Stimulated activated CD4-positive, alpha-beta T cell treated with anti-CD3 and anti-CD28 coated beads, Interleukin-1b, Interleukin-23, amount 100 ng/mL, for 24 hours (primary cell): ENCODE measurements at places on chromosomes 1 and 21.
A peak's percentile ranks its signal among the peaks of the same experiment; 100 is the strongest.

DNA sequence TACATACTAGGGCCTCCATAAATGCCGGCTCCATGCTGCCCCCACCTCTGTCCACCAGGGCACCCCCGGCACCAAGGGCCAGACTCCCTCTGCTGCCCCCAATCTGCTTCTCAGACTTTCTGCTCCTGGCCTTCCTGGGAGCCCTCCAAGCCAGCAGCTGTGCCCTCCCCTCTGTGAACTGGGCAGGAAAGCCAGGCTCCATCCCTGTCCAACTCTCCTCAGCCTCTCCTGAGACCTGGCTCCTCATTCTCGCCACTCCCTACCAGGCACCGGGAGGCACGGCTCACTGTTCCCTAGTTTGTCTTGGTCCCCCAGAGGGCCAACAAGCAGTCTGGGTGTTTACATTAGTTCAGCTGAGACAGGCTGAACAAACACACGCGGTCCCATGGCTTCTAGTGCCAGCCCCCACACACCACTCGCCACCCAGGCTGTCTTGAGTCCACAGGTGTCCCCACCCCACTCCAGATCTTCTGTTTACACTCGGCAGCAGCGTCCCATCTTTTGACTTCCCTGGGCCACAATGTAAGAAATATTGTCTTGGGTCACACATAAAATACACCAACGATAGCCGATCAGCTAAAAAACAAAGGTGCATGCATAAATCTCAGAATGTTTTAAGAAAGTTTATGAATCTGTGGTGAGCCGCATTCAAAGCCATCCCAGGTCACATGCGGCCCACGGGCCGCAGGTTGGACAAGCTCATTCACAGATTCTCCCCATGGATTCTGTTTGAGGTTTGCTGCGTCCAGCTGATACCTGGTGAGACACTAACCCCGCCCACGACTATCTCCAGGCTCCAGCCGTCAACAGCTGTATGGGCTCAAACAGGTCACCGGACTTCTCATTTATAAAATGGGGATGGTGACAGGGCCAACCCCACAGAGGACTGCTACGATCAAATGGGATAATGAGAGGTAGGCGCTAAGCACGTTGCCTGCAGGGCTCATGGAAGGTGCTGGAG is 29.5 kb upstream of the ECE1 start:
- DNase-seq, result no peak

DNA sequence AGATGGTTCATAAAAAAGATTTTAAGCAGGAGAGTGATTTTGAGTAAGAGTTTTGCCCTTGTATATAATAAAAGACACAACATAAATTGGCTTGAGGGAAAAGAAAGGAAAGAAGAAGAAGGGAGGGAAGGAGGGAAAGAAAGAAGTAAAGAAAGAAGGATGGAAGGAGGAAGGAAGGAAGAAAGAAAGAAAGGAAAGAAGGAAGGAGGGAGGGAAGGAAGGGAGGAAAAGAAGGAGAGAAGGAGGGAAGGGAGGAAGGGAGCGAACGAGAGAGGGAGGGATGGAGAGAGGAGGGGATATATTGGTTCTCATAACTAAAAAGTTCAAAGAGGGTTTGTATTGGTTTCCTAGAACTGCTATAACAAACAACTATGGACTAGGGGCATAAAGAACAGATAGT is 62.2 kb upstream of the PAX7 start:
- DNase-seq, result no peak

DNA sequence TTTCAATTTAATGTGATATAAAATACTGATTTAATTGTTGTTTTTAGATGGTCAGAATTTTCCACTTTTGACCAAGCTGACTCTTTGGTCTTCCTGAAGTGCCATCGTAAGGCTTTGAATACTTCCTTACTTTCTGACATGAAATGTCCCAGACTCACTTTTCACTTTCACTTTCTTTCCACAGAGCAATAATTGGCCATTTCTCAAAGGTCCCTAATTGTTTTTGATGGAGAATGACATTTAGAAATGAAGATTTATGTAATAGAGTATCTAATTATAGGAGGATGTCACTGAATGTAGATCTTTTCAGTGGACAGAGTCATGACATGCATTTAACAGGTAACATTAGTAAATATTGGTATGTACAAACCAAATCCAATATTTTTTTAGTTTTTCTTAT is 1141.6 kb downstream of the KCNT2 start:
- DNase-seq, result no peak

DNA sequence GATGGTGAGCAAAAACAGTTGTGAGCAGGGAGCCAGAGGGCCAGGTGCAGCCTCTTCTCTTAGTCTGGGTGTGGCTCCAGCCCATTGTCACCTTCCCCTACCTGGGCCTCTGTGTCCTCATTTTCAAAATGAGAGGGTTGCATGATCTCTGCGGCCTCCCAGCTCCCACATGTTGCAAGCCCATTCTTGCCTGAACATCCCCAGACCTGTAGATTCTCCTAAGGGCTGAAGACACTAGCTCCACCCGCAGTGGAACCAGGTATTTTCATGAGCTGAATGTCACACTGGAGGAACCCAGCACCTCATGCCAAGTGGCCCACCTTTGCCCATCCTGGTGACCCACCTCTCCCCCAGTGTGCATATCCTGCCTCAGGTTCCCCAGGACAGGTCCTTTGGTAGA is 12.3 kb downstream of the IKBKE start:
- DNase-seq, result no peak

- DNase-seq, result peak; percentile 70
Observed at GRCh38 chr1:154559466-154560044, 1.1 kb upstream of the UBE2Q1 start.

GRCh38 chr1:224852901-224853568 is 76.4 kb upstream of the DNAH14 start:
- no peak for DNase-seq

GRCh38 chr1:212700223-212700891 is 717 bp upstream of the BATF3 start:
- DNase-seq, result no peak
